Suprapubic skin (tissue), 4 donors: ENCODE measurements at places on chromosomes 5 and 9. TPM values are rescaled to one million over a fixed set of nuclear protein-coding genes. Genes with fewer than 3 reads are reported as not detected.

QRFP gene
- total RNA-seq = not detected

DNA sequence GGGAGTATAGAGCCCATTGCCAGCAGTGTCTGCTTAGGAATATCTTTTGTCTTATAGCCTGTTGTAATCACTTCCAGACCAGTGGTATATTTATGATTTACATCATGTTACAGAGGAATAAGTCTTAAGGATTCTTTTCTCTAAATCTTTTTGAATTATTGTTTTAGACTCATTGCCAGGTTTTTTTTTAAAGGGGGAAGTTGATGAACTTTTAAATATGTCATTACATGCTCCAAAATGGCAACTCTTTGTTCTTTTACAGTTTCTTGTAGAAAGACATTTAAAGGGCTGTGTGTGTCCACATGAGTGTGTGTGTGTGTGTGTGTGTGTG lies 59.4 kb upstream of the NFIB start:
- H3K27me3 ChIP-seq = no peaks in the 10 kb centered on the region
- peak overlapping the region; percentile 44 for H3K27ac ChIP-seq
- H3K4me3 ChIP-seq = no peak overlapping the region

DNA sequence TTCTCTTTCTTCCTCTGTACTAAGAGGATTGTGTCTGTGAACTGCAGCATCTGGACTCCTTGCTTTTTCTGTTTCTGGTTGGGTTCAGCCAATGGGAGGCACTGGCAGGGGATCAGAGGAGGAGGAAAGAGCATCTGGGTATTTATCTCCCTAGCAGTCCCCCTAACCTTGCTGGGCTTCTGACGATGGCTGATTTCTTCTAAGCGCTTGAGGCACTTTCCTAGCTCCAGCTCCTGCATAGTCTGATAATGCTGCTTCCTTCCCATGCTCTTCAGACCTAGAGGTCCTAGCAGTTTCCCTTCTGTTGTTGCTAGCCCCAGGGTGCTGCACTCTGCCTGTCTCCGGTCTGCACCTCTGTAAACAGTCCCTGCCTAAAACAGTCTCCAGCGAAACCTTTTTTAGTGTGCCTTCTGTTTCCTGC lies 225.1 kb downstream of the PDZD2 start:
- no peak for DNase-seq
- H3K4me3 ChIP-seq = no peak overlapping the region
- H3K27ac ChIP-seq = no peak overlapping the region
- no peaks in the 10 kb centered on the region for H3K4me1 ChIP-seq
- H3K36me3 ChIP-seq = no peaks in the 10 kb centered on the region

GZMA gene
- total RNA-seq = not detected

ARL14EPL gene
- total RNA-seq = not detected

GRCh38 chr5:6638236-6638635 lies 5.0 kb downstream of the SRD5A1 start:
- DNase-seq = no peak
- peak overlapping the region; percentile 80 for H3K27ac ChIP-seq
- peaks cover 49% of the 10 kb centered on the region for H3K4me1 ChIP-seq
- H3K4me3 ChIP-seq = no peak overlapping the region
- no peaks in the 10 kb centered on the region for H3K27me3 ChIP-seq

GRCh38 chr9:121156263-121156731 lies 45.4 kb downstream of the RAB14 start:
- no peak overlapping the region for H3K4me3 ChIP-seq
- no peaks in the 10 kb centered on the region for H3K27me3 ChIP-seq
- no peak for DNase-seq
- no peak overlapping the region for H3K27ac ChIP-seq

GRCh38 chr5:96595300-96596090 lies 66.7 kb upstream of the CAST start:
- no peak overlapping the region for H3K27ac ChIP-seq
- no peaks in the 10 kb centered on the region for H3K27me3 ChIP-seq
- no peak overlapping the region for H3K4me3 ChIP-seq
- no peak for DNase-seq
- H3K36me3 ChIP-seq = no peaks in the 10 kb centered on the region
- no peaks in the 10 kb centered on the region for H3K4me1 ChIP-seq

TMEM174 gene
- not detected for total RNA-seq

SPINK7 gene
- 4.8 TPM for total RNA-seq

DNA sequence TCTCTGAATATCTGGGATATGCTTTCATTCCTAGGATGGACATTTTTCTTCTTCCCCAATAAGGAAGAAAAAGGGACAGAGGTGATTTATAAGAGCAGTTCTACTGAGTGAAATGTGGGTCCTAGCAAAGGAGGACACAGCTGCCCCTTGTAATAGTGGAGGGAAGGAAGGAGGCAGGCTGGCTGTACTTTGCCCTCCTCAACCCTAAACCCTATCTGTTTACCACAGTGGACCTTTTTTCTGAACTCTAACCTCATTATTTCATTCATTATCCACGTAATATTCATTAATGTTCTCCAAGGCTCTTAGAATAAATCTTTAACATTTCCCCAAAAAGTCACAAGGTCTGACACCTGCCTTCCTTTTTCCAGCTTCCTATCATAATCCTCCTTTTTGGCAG lies 37.8 kb downstream of the GHR start:
- DNase-seq = no peak
- H3K36me3 ChIP-seq = no peaks in the 10 kb centered on the region
- H3K27ac ChIP-seq = no peak overlapping the region
- no peak overlapping the region for H3K4me3 ChIP-seq
- no peaks in the 10 kb centered on the region for H3K27me3 ChIP-seq

- H3K4me3 ChIP-seq = no peak overlapping the region
- no peak overlapping the region for H3K27ac ChIP-seq
- peaks cover 31% of the 10 kb centered on the region for H3K4me1 ChIP-seq
- no peak for DNase-seq
- H3K36me3 ChIP-seq = no peaks in the 10 kb centered on the region
Observed at GRCh38 chr5:67297376-67297775, 100.8 kb upstream of the CD180 start.

DNA sequence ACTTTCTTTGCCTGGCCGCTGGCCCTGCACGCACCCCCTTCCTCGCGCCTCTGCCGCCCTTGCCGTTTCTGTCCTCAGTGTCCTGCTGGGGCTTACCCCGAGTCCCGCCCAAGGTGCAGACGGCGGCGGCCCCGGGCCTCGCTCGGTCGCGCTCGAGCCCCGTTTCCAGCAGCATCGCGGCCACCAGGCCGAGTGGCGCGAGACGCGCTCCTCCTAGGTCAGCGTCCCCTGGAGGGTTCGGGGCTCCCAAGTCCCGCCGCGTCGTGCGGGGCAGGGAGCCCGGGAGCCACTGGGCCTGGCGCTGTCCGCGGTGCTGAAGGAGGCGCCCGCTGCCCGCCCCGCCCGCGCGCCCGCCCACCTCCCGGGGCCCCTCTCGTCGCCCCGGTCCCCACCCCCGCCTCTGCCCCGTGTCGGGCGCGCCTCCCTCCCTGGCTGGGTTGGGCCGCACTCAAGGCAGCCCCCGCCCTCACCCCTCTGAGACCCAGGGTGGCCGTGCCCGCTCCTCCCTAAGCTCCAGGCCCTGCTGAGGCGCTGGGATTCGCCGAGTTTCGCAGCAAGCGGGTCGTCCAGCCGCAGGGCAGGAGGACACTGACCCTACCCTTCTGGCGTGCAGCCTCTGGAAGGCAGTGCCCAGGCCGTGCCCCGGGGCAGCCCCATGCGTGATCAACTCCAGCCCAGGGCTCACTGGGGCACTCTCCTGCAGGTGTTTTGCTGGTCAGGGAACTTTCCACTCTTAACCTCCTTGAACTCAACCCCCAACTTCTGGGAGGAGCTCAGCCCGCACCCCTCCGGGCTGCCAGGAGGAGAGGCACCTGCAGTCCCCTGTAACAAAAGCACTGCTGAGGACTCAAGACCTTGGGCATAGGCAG lies at the start of gene LHX3:
Gene LHX3 (minus strand): TSS at position 291 of the 869 bp plus-strand sequence. CDS start 116 bp downstream, at position 175.
- peaks cover 60% of the 10 kb centered on the region for H3K27me3 ChIP-seq
- no peak for DNase-seq
- H3K27ac ChIP-seq = no peak within 1 kb of the TSS
- H3K36me3 ChIP-seq = peaks cover 25% of the 10 kb centered on the region
- H3K4me3 ChIP-seq = no peak within 1 kb of the TSS

GRCh38 chr5:131109540-131110255 lies 55.4 kb downstream of the HINT1 start:
- H3K27ac ChIP-seq = no peak overlapping the region
- no peak overlapping the region for H3K4me3 ChIP-seq
- DNase-seq = no peak
- no peaks in the 10 kb centered on the region for H3K27me3 ChIP-seq
- H3K36me3 ChIP-seq = no peaks in the 10 kb centered on the region

DNA sequence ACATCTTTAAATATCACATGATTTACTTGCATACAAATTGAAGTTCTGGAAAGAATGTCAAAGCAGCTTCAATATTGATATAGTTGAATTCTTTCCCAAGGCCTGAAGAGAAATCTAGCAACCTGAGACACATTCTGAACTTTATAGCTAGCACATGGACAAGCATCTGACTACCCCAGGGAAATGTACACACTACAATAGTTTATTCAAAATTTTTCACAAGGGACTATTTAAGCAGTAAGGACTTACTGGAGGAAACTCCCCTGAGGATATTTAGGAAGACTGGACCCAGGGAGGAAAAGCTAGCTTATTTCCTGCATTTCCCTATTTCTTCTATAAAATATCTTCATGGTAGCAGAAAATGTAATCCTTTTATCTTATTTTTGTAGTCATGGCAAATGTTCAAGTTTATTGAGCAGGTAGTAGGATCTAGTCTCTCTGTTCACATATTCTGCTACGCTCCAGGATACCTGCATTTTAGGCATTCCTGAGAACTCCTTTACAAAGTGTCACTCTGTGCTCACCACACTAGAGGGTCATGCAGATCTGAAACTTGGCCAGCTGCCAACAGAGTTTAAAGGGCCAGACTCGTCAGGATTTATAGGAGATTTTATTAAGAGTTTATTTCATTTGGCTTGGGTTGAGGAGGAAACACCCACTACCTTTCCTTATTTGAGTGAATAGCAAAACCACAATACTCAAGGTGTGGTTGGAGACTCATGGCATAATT lies 348.4 kb upstream of the FTMT start:
- H3K27ac ChIP-seq = no peak overlapping the region
- no peak overlapping the region for H3K4me3 ChIP-seq
- H3K27me3 ChIP-seq = no peaks in the 10 kb centered on the region
- H3K36me3 ChIP-seq = no peaks in the 10 kb centered on the region

IPPK gene
- 45.0 TPM for total RNA-seq

TNFSF8 gene
- 1.3 TPM for total RNA-seq

NXNL2 gene
- not detected for total RNA-seq

CCL28 gene
- 10.7 TPM for total RNA-seq

PTPN3 gene
- total RNA-seq = 31.6 TPM

DNA sequence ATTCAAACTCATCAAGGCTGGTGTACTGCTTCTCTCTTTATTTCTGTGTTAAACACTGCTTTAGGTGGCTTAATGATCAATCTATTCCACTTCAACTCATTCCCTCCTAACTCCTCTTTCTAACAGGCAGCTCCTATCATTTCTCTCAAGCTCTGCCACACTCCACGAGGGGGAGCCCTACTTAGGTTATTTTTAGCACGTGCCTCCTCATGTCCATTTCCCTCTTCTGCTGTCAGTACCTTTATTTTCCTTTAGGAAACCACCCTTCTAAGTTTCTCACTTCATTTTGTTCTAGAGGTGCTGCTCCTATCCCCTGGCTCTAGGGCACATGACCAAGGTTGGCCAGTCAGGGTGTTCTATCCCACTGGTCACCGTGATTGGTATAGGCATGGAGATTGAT lies 6.7 kb upstream of the BRINP1 start:
- peaks cover 8% of the 10 kb centered on the region for H3K27me3 ChIP-seq
- no peak for DNase-seq
- H3K4me1 ChIP-seq = no peaks in the 10 kb centered on the region
- H3K27ac ChIP-seq = no peak overlapping the region

ZNF346 gene
- 13.9 TPM for total RNA-seq

GRCh38 chr9:86122311-86122710 lies 23.0 kb upstream of the GOLM1 start:
- no peak overlapping the region for H3K4me3 ChIP-seq
- no peaks in the 10 kb centered on the region for H3K4me1 ChIP-seq
- H3K36me3 ChIP-seq = no peaks in the 10 kb centered on the region
- H3K27me3 ChIP-seq = no peaks in the 10 kb centered on the region
- DNase-seq = no peak

GRCh38 chr5:156942064-156942463 lies 21.0 kb downstream of the TIMD4 start:
- H3K4me3 ChIP-seq = no peak overlapping the region
- no peak for DNase-seq
- no peak overlapping the region for H3K27ac ChIP-seq
- H3K27me3 ChIP-seq = no peaks in the 10 kb centered on the region

GRCh38 chr9:81028504-81028903 lies 660.8 kb downstream of the TLE1 start:
- no peak overlapping the region for H3K27ac ChIP-seq
- H3K36me3 ChIP-seq = no peaks in the 10 kb centered on the region
- DNase-seq = no peak

ISL1 gene
- 1.1 TPM for total RNA-seq

DNA sequence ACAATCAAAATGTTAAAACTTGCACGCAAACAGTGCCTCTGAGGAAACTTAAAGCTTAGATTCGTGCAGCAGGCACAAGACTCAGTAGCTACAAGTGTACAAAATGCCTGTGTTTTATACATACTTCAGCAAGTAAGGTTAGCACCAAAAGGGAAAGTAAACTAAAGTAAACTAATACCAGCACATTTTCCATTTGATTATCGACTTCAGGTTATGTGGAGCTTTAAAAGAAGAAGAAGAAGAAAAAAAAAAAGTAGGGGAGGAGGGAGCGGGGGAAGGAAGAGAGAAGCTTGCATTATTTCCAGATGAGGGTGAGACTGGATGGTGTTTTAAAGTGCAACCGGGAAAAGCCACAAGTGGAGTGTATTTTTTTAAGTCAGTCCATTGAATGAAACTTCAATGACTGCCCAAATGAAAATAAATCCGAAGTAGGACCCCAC lies 596 bp upstream of the ADAMTS6 start:
- peak overlapping the region; percentile 80 for H3K27ac ChIP-seq
- H3K4me1 ChIP-seq = peaks cover 29% of the 10 kb centered on the region
- H3K27me3 ChIP-seq = no peaks in the 10 kb centered on the region
- H3K36me3 ChIP-seq = no peaks in the 10 kb centered on the region
- H3K4me3 ChIP-seq = peak overlapping the region; percentile 58

GRCh38 chr9:75088646-75089372 lies 495 bp downstream of the OSTF1 start:
- H3K36me3 ChIP-seq = no peaks in the 10 kb centered on the region
- peaks cover 70% of the 10 kb centered on the region for H3K4me1 ChIP-seq
- peak overlapping the region; percentile 68 for H3K4me3 ChIP-seq
- no peaks in the 10 kb centered on the region for H3K27me3 ChIP-seq
- peak; percentile 88 for DNase-seq

- peaks cover 98% of the 10 kb centered on the region for H3K36me3 ChIP-seq
- no peaks in the 10 kb centered on the region for H3K4me1 ChIP-seq
- DNase-seq = peak; percentile 76
Observed at GRCh38 chr9:124348831-124349230, 66.4 kb downstream of the PSMB7 start.

PAX5 gene
- total RNA-seq = not detected

- H3K4me3 ChIP-seq = no peak overlapping the region
- no peak for DNase-seq
- H3K27ac ChIP-seq = no peak overlapping the region
- H3K4me1 ChIP-seq = peaks cover 4% of the 10 kb centered on the region
- no peaks in the 10 kb centered on the region for H3K27me3 ChIP-seq
Observed at GRCh38 chr9:34541540-34541939, 18.8 kb upstream of the ENHO start.

FCN2 gene
- total RNA-seq = not detected

SIT1 gene
- not detected for total RNA-seq
